ENCODE measurements at places on chromosomes 1 and 21.
A peak's percentile ranks its signal among the peaks of the same experiment; 100 is the strongest.

DNA sequence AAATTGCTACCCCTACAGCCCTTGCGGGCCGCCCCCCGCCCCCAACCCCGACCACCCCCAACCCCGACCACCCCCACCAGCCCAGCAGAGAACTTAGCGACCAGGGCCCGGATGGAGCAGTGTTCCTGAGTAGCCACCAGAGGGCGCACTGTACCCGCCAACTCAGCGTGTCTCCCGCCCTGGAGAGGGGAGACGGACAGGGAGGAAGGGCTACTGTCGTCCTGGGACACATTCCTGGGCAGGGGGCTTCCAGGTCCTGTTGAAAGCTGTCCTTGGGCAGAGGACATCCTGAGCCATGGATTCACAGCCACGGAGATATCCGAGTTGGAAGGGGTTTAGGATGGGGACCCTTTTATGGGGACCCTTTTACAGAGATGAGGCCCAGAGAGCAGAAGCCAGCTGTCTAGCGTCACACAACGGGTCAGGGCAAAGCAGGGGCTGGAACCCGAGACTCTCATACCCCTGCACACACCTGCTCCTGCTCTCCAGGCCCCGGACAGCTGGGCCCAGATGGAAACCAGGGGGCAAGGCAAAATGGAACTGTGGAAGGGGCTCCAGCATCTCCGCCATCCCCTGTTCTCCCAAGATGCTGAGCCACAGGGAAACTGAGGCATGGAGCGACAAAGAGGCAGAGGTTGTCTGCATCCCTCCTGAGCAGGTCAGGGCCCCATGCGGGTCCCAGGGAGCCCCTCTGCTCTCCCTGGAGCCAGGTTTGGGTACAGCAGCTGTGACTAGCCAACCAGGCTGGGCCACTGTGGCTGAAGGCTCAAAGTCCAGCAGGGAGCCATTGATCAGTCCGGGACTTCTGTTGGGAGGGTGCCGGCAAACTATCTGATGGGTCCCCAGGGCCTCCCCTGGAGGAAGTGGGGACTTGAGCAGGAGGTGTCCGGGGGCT, 25.0 kb upstream of the LAPTM5 start:
- peak; percentile 49 for DNase-seq

GRCh38 chr1:80755944-80756343, 1044.8 kb upstream of the ADGRL2 start:
- DNase-seq = no peak

- DNase-seq = no peak
These were observed 18.8 kb downstream of the PTPRC start for GRCh38 chr1:198657550-198658064.

GRCh38 chr1:90393025-90393424, 324.1 kb downstream of the BARHL2 start:
- DNase-seq = no peak

DNA sequence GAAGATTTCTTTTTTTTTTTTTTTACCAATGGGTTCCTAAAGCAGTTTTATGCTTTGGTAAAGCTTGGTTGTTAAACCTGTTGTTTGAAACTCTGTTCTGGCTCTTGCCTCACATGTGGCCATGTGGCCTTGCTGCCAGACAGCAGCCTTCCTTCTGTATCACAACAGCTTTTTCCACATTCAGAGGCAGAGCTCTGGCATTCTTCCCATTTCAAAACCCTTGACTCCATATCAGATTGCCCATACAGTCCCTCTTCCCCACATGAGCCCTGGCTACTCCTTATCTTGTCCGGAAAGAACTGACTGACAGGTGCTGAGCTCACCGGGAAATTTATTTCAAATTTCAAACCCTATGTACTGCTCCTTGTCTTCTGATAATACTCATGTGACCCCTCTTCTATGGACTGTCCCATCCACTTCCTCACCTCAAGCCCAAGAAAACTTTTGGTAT, 38.5 kb upstream of the LAX1 start:
- no peak for DNase-seq

DNA sequence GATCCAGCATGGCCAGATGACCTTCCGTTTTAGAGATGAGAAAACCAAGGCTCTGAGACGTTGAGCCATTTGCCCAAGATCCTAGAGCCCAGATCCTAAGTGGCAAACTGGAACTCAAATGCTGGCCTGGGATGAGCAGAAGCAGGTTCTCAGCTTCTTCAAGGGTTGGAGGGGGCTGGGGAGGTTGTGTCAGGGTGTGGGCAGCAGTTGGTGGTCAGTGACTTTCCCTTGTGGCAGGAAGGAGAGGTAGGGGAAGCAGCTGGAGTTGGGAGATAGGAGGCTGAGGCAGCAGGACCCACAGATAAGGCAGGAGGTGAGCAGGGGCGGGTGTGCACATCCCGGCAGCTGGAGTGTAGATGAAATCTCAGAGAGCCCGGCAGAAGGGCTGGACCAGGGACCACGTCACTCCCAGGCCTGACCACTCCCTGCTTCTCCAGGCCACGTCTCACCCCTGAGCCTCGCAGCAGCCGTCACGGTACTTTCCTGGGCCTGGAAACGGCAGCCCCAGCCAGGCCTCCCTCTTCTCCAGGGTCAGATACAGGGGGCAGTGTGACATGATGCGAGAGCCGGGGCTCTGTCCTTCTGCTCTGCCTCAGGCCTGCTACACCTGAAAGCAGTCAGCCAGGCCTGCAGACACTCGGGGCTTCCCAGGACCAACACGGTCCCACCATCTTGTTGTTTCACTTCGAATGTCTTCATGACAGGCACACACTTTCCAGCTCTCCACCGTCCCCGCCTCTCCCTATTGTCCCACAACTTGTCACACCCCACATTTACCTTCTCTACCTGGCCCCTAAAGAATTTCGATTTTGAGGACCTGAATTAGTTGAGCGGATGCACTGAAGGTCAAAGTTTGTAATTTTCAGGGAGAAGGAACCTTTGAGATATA, 11.5 kb upstream of the LAPTM5 start:
- no peak for DNase-seq

GRCh38 chr1:178057141-178057765, 36.7 kb upstream of the RASAL2 start:
- DNase-seq = peak; percentile 11

DNA sequence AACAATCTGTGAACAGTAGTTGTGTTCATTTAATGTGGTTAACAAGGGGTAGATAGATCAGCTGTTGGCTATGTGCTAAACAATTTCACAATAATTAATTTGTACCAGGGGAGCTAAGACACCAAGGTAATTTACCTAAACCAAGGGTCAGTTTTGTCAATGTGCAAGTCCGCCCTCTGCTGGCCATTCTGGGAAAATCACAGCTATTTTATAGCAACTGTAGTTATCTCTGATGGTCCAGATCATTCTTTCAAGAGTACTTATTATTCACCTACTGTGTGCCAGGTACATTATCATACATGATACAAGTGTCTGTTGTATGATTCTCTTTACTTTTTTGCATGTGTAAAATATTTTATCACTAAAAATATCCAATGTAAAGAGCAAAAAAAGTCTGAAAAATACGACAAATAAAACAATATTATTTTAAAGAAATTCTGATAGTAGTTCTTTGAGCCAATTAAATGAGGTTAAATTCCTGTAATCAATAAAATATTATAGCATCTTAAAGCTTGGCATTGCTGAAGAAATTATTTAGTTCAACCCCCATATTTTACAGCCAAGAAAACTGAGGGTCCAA, 312.3 kb upstream of the FAM78B start:
- DNase-seq = peak; percentile 9

DNA sequence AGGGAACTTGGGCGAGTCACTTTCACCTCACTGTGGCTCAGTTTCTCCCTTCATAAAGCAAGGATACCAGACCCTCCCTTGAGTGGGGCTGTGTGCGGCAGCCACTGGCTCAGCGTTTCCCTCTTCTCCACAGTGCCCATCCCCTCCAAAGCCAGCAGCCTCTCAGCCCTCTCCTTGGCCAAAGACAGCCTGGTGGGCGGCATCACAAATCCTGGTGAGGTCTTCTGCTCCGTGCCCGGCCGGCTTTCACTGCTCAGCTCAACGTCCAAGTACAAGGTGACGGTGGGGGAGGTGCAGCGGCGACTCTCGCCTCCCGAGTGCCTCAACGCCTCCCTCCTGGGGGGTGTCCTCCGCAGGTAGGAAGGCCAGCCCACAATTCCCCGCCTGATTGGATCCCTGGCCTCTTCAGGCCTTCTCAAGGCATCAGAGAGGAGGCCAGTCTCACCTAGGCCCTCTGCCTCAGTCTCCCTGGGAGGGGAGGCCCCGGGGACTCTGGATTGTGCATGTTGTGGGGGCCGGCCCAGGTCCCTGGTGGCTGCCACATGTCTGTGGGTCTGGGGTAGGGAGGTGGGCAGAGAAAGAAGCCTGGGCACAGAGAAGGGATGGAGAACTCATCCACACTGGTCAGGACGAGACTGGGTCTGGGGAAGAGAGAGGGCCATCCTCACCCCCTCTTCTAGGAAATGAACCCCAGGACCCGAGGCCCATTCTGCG, 15.2 kb downstream of the TFAP2E start:
- no peak for DNase-seq

DNA sequence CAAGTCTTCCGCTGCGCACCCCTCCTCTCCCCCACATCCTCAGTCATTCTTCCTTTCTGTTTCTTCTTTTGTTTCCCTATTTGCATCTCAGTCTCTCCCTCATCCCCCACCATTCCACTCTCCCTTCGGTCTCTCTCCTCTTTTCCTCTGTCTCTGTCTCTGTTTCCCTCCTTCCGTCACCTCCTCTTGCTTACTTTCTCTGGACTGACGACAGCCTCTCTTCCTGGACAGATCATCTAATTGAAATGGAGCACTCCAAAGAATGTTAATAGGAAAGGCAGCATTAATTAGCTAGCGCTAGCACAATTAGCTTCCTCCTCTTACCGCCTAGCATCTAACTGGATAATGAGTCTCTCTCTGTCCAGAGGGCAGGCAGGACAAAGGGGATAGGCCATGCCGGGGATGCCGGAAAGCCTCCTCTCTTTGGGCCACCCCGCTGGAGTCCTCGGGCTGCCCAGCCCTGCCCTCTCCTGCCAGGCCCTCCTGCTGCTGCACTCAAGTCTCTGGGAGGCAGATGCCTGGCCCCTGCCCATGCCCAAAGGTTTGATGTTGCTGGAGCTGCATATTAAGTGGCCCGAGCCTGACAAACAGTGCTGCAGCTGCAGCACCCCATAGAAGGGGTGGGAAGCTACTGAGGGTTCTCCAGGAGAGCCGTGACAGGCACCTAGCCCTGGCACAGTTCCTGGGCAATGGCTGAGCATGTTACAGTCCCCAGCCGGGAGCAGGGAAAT, 20.8 kb downstream of the DISP3 start:
- no peak for DNase-seq

GRCh38 chr1:111649648-111650047, 30.1 kb downstream of the RAP1A start:
- no peak for DNase-seq

DNA sequence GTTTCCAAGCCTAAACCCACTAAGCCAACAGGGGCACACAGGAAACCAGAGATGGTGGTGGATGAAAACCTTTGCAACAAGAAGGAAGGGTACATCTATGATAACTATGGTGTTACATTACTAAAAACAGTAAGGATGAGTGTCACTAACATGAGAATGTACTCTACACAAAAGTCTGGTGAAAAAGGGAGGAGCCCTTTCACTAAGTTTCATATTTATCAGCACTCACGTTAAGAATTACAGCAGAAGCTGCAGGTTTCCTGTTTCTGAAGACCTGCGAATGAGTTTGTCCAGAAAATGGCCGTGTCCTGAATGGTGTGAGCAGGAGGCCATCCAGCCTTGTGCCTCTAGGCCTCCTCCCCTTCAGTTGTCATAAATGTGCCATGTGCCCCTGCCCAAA, 17.8 kb downstream of the ABCG1 start:
- DNase-seq = no peak

DNA sequence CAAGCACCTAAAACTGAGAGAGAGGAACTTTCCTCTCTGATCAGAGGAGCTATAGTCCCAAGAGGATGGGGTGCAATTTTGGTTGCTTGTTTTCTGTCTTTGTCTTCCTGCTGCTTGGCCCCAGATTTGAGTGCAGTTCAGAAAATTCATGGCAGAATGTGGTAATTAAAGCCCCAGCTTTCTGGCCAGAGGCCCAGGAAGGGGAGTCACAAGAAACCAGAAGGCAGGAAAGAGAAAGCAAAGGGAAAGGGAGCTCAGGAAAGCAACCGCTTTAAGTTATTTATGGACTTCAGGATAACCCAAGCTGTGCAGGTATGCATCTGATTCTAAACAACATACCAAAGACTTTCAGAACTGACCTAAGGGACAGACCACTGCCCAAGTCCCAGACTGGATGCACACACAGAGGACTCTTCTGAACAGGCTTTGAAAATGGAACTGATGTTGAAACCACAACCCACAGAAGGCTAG, 88.8 kb downstream of the ST3GAL3 start:
- peak; percentile 57 for DNase-seq

DNA sequence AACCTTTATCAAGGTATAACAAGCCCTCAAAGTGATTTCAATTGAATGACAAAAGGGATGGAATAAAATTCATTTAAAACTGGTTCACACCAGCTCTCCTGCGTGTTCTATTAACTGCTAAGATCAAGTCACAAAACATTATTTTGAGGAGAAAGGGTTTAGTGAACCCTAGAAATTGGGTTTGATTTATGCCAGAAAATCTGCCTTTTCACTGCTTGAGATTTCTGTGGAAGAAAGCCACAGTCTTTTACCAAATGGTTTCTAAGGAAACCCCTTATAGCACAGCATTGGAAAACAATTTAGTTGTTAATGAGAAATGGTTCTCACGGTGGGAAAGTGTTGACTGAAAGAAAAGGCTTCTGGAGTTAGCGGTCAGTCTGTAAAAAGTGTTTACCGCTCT, 43.6 kb upstream of the DPH5 start:
- no peak for DNase-seq

DNA sequence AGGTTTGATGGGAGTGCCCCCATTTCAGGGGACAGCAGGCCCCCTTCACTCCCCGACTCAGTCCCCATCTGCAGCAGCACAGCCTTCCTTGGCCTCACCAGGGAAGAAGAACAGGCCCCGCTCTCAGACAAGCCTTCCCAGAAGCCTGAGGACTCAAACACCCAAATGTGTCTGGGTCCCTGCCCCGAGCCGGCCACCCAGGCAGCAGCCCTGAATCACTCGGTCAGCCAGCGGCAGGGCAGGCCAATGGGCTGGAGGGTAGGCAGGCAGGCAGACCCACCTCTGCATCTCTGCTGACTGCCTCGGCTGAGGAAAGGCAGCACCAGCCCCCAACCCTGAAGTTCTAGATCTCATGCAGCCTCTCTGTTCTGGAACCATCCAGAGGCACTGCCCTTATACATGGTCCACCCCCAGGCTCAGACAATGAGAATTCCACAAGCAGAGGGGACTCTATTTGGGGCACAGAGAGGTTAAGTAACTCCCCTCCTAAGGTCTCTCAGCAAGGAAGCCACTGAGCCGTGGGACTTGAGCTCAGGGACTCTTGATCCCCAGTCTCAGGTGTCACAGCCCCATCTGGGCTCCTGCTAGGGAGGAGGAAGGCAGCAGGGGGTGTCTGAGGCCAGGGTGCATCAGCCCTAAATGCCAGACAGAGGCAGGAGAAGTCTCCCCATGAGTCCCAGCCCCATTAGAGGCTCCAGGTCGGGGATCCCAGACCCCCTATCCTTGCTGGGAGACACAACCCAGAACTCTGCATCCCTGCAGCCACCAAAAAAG, 33.2 kb upstream of the RUNX3 start:
- no peak for DNase-seq

GRCh38 chr1:227894831-227895451, 52.8 kb downstream of the WNT9A start:
- DNase-seq = no peak
